Natural killer cell (primary cell): ENCODE measurements at places on chromosomes 2 and 18. TPM values are rescaled to one million over a fixed set of nuclear protein-coding genes. Genes with fewer than 3 reads are reported as not detected.

- peak; percentile 13 for DNase-seq
Measured at GRCh38 chr2:24824071-24824588, 30.9 kb downstream of the CENPO start.

DNA sequence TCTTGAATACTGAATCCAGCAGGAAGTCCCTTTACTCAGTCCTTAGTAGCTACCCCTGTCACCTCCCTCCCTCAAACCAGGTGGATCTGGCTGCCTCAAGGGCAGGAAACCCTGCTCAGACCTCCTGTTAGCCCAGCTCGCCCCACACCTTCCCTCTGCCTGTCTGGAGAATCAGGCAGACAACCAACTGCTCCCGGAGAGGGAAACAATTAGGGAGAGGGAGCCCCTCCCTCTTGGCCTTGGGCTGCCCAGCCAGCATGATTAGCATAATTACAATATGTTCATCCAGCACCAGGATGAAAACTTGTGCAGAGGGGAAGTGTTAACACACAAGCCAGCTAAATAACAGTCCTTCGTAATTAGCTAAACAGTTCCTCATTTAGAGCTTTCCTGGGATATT lies 185.5 kb downstream of the C1D start:
- DNase-seq: no peak

GRCh38 chr2:140863713-140864112 lies 1267.1 kb downstream of the LRP1B start:
- no peak for DNase-seq

DNA sequence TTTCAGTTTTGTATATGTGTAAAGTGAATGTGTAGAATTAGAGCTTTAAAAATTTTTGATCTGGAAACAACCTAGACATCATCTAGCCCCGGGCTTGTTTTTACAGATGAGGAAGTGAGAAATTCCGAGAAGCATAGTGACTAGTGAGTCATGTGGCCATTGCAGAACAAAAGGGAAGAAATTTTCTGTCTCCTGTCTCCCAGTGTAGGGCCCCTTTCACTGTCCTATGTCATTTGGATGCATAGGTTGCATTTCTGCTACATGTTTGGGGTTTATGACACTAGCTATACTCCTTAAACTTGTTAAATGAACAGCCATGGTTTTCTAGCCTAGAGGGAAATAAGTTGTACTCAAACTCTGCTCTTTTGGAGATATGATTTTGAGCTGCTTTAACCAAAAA lies 84.6 kb downstream of the PLCL1 start:
- peak; percentile 66 for DNase-seq

DPP10 gene
- not detected for total RNA-seq

DNA sequence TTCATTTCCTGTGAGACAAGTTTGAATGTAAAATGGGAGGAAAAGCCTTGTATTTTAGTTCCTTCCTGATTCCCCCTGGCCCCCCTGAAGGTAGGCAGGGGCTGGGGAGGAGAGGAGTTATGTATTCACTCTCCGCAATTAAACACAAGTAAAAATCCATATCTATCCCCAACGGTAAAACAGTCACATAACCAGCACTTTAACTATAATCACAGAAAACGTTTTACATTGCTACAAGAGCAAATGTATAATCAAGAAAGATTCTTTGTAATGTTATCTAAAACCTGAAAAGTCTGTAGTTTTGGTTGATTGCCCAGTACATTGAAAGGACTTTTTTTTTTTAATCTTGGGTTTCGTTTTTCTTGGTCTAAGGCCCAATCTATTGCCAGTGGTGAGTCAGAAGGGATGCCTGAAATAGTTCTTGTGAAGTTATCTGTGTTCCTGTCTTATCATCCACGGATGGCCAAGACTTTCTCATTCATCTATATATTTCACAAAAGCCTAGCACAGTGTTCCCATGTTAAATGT lies 34.5 kb upstream of the CCNYL1 start:
- DNase-seq: no peak

GRCh38 chr2:149246186-149246585 lies 84.2 kb upstream of the LYPD6 start:
- no peak for DNase-seq

DLGAP1 gene
- total RNA-seq: not detected

TFCP2L1 gene
- 1.8 TPM for total RNA-seq

GRCh38 chr2:239689985-239690384 lies 289.2 kb upstream of the HDAC4 start:
- no peak for DNase-seq

DNA sequence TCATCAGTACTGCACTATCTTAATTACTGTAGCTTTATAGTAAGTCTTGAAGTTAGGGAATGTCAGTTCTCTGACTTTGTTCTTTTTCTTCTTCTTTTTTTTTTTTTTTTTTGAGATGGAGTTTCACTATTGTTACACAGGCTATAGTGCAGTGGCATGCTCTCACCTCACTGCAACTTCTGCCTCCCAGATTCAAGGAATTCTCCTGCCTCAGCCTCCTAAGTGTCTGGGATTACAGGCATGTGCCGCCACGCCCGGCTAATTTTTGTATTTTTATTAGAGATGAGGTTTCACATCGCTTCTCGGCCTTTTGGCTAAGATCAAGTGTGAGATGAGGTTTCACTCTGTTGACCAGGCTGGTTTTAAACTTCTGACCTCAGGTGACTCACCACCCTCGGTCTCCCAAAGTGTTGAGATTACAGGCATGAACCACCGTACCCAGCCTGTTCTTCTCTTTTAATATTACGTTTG lies 41.9 kb upstream of the TANC1 start:
- DNase-seq: no peak

NYAP2 gene
- total RNA-seq: not detected

DNA sequence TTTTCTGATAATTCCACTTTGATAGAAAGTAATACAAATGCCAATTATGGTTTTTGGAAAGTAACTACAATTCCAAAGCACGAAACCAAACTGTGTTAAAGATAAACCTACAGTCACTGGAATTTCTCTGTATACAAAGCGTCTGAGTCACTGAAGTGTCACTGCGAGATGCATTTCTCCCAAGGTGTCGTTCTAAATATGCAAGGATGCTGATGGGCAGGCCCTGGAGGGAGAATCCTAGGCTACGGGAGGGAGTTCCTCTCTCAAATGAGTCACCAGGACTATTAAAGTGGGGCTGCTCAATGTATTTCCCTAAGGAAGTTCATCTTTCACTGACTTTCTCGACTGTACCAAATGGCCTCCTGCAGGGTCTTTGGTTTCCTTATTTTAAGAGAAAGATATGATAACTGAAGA lies 163.8 kb upstream of the STK17B start:
- no peak for DNase-seq

DNA sequence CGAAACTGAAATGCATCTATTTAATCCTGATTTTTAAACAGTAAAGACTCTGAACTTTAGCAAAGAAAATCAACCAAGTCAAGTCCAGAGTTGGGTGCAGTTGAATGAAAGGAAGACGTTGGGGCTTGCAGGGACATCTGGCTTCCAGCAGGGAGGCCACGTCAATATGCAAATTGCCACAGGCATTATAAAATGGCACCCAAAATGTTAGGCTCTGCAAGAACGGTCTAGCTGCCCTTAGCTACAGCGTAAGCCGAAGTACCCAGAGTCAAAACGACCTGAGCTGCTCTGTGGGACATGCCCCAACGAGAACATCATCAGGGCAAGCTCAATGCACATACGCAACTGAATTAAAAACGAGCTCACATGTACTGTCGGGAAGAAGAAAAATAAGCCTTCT lies 30.7 kb downstream of the DOCK10 start:
- DNase-seq: no peak

KCNG2 gene
- not detected for total RNA-seq

- no peak for DNase-seq
Measured at GRCh38 chr2:2873450-2873811, 504.2 kb downstream of the EIPR1 start.

GRCh38 chr2:105859694-105859951 lies 114.9 kb downstream of the NCK2 start:
- no peak for DNase-seq

DNA sequence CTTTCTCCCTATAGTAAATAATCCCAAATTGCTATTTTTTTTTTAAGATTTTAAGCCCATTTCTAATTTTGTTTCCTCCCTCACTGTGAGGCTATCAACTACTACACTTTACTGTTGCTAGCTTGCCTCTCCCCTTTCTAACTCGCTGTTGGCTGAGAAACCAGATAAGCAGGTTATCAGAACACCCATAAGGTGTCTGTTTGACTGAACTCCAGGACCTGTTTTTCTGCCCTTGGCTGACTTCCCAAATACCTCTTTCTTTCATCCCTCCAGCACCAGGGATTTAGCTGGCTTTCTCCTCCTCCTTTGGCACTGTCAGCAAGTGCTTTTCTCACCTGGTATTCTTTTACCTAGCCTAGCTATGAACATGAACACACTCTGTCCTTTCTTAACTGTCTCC lies 11.1 kb downstream of the TRAK2 start:
- no peak for DNase-seq

GPATCH11 gene
- total RNA-seq: 18.2 TPM

- no peak for DNase-seq
Measured at GRCh38 chr2:10370895-10371294, 68.2 kb downstream of the HPCAL1 start.

RAX gene
- not detected for total RNA-seq
